ENCODE measurements at places on chromosomes 1 and 21.

DNA sequence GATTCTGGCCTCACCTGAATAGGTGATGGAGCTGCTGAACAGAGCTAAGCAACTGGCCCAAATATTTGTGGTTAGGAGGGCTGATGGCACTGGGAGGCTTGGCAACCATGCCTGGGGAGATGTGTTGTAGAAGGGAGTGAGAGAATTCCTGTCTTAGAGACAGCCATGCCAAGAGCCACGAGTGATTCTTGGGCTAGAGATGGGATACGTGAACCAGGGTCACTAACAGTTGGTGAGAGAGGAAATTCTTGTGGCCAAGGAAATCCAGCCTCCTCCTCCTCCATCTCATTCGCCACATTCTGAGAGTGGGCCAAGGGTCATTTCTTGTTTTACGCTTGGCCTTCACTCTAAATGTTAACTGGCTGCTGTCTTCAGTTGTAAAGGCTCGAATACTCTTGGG, 46.3 kb downstream of the NGF start:
- no peak for DNase-seq

DNA sequence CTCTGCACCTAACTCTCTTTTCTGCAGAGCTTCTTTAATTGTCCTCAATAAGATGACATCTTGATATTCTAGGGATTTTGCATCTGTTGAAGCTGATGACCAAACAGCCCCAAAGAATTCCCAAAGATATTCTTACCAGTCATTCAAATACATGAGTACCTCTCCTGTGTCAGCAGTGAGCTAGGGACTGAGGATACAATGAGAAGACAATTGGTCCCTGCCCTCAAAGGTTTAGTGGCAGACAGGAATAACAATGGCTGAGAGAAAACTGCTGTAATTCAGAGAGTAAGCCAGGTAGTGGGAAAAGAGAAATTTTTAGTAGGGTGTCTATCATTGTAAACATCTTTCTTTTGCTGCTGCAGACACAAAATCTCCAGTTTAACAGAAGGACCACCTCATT, 5.9 kb downstream of the MCOLN3 start:
- DNase-seq = no peak

DNA sequence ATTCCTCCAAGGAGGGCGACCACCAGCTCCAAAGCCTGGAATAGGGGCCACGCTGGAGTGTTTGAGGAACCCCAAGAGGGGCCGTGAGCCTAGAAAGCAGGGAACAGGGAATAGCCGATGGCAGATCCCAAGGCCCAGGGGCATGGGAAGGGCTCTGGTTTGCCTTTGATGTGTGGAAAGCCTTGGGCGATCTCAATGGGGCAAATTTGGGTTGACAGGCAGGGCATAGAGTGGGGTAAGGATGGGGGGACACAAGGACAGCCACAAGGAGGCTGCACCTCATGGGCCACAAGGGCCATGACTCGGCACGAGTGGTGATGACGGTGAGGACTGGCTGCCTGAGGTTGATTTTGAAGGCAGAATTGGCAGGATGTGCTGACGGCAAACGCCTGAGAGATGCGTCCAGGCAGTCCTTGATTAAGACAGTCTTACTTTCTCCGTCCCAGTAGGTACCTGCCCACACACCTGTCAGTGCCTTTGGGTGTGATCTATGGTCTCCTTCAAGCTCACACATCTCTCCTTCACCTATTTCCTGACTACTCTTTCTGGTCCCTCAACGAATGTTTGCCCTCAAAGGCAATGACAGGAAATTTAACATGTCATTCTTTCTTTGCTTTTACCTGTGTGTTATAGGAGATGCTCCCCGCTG, 2.0 kb upstream of the TMPRSS3 start:
- no peak for DNase-seq

DNA sequence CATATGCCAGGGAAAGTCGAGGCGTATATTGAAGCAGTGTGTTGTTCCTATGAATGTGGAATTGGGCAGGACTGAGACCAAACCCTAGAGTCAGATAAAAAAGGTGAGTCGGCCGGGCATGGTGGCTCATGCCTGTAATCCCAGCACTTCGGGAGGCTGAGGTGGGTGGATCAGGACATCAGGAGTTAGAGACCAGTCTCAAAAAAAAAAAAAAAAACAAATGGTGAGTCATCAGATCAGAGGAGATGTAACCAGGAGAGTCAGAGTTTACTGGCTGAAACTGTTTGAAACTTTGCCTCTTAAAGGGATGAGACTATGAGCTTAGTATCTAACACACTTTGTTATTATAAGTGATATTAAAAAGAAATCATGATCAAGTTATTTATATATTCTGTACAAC, 26.4 kb upstream of the SYCP1 start:
- no peak for DNase-seq

GRCh38 chr21:39451332-39452206, at the start of gene SH3BGR:
TSS of gene SH3BGR (plus strand) at chr21:39451970. CDS start at chr21:39452097, 127 bp downstream.
- DNase-seq = no peak

DNA sequence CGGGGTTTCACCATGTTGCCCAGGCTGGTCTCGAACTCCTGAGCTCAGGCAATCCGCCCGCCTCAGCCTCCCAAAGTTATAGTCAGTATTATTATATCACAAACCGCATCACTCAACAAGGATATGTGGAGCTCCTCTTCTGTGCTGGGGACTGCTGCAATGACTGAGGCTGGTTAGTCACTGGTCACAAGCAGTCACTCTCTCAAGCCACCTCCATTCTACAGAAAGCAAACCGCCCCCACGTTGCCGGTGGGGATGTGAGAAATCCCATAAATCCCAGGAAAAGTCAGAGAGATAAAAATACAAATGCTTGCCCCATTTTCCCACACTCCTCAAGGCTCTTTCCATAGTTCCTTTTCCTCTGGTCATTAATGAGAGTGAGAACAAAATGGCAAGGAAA, 155.7 kb downstream of the ADSS2 start:
- no peak for DNase-seq

DNA sequence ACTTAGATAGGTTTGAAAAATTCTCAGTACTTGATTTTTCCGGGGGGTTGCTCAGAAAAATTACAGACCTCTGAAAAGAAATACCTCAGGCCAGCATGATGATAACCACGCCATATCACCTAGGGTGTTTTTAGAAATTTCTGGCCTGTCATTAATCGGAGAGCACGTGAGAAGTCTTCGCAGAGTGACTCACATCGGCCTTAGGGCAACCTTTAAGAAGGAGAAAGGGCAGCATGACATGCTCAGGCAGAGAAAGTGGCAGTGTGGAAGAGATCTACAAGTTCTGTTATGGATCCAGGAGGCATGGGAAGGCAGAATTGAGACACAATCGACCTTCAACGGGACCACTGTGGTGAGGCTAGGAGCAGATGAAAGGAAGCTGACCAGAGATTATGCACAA, 506.3 kb downstream of the LMO4 start:
- DNase-seq = no peak

DNA sequence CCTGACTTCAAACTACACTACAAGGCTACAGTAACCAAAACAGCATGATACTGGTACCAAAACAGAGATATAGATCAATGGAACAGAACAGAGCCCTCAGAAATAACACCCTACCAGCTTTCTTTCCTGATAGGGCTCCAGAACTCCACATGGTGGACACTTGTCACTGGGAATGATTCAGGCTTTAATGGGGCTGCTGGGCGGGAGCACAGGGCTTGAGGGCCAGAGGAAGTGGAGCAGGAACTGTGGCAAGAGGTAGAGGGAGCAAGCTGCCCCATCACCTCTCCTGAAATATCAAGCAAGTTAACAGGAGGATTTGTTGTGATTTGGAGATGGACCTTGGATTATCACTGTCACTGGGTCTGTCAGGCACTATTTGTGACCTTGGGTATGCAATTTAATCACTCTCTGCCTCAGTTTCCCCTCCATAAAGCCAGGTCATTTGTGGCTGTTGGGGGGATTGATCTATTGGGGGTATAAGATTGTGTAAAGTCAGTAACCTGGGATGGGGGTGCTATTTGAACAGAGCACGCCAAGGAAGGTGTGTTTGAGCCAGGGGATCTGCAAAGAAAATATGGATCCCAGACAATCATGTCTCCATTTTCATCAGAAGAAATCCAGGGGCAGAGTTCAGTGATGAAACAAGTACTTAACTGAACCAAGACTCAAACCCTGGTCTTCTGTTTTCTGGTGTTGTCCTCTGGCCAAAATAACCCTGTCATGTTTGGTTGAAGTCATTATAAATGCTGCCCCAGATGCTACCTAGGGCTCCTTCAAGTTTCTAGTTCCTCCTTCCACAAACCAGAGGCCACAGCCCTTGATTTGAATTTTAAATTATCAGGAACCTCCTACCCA, 25.2 kb downstream of the ETS2 start:
- DNase-seq = no peak

GRCh38 chr1:226553924-226554282, 5.3 kb downstream of the STUM start:
- DNase-seq = no peak

GRCh38 chr1:28104866-28105467, 16.6 kb upstream of the EYA3 start:
- no peak for DNase-seq

DNA sequence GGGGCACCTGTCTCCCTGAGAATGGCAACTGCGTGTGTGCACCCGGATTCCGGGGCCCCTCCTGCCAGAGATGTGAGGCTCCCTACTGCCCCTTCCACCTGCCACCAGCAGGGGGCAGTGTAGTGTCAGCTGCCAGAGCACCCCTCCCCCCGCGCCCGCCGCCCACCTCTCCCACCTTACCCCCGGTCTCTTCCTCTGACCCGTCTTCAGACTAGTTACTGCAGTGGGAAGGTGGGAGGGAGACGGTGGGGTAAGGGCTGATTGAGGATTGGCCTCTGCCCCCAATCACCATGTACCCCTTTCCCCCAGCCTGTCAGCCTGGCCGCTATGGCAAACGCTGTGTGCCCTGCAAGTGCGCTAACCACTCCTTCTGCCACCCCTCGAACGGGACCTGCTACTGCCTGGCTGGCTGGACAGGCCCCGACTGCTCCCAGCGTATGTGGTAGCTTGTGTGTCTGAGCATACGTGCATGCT, 10.1 kb upstream of the LRRC71 start:
- DNase-seq = no peak

GRCh38 chr1:153506831-153507413, 28.9 kb downstream of the S100A6 start:
- DNase-seq = peak; percentile 58

- no peak for DNase-seq
Observed at GRCh38 chr1:234675572-234675971, 65.6 kb upstream of the IRF2BP2 start.

DNA sequence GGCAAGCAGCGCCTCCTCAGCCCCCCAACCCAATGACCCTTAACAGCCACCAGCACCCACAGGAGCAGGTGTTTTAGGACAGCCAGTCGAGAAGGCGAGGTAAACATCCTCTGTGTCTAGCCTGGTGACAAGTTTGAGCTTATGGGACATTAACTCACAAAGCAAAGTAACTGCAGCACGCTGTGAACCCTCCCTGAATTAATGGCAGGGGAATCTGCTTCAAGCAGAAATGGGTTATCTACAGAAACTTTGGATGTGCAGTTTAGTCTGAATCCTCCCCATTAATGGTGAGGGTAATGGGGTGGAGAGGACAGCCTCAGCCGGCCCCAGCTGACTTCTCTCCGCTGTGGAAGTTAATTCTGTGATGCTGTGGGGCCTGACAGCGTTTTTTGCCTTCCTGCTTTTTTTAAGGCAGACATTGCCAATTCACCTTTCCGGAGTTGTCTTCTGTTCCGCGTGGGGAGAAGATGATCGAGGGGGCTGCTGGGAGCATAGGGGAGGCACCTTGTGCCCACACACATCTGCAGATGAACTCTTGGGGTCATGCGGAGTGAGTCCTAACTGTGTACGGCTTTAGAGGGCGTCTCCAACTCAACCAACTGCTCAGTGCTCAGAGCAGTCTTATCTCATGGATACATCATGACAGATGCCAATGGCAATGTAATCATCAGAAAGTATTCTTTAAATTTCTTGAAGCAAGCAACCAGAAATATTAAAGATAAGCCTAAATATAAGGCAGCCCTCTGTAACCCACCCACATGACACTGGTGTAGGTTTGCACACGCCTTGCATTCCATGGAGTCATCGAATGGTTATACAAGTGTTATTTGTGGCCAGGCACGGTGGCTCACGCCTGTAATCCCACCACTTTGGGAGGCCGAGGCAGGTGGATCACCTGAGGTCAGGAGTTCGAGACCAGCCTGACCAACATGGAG, 41.0 kb downstream of the POFUT2 start:
- DNase-seq = no peak

GRCh38 chr1:88774151-88774556, 90.1 kb downstream of the PKN2 start:
- DNase-seq = no peak

GRCh38 chr1:203450479-203451149, 25.0 kb upstream of the PRELP start:
- no peak for DNase-seq

DNA sequence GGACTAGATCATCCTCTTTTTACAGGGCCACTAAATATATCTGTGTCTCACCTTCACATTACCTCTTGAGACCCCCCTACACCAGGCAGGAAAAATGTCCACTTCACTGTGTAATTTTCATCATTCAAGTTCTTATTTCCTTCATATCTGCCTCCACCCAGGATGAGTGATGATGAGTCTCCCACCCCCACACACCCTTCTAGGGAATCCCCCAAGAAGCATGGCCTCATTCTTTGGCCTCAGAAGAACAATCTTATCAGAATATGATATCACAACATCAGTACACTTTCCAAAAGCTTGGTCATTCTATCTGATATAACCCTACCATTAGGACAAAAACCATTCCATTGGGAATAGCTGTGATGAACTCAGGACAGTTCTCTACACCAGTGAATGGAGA, 170.3 kb upstream of the DUSP10 start:
- no peak for DNase-seq

GRCh38 chr1:101137144-101138126, 99.4 kb upstream of the S1PR1 start:
- DNase-seq = no peak

- DNase-seq = no peak
Observed at GRCh38 chr21:38884440-38884839, 78.7 kb downstream of the ETS2 start.

DNA sequence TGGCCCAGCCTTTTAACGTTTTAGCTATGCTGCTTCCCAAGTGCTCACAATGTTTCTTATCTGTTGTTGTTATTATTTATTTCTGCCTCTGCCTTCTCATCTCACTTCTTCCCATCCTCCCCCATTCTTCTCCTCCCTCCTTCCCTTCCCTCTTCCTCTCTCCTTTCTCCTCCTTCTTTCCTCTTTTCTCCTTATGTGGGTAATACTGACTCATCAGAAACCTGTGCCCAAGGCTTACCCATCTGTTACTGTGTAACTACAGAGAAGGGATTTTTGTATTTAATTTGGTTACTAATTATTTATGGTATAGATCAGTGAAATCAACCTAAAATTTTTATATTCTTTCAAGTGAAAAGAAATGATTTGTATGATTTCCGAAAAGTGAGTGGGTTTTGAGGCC, 120.3 kb downstream of the KCNK2 start:
- no peak for DNase-seq

- DNase-seq = no peak
Observed at GRCh38 chr1:67676287-67676686, 8.7 kb upstream of the GADD45A start.

- DNase-seq = no peak
Observed at GRCh38 chr1:225770561-225771248, 6.9 kb upstream of the SRP9 start.

DNA sequence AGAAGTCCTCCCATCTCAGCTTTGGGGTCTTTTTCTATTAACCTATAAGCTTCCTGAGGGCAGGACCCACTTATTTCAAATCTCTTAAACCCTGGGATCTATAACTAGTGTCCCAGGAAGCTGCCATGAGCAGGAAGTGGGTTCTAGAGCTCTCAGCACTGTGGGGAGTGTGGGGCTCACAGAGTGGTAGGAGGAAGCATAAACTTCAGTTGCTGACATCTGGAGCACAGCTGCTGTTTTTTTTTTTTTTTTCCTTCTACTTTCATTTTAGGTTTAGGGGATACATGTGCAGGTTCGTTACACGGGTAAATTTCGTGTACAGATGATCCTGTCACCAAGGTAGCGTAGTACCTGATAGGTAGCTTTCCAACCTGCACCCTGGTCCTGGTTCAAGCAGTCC, 59.3 kb downstream of the AK4 start:
- peak; percentile 38 for DNase-seq

Measured in skin of body (tissue), 3 donors.